ENCODE measurements at places on chromosomes 7 and 10.

DNA sequence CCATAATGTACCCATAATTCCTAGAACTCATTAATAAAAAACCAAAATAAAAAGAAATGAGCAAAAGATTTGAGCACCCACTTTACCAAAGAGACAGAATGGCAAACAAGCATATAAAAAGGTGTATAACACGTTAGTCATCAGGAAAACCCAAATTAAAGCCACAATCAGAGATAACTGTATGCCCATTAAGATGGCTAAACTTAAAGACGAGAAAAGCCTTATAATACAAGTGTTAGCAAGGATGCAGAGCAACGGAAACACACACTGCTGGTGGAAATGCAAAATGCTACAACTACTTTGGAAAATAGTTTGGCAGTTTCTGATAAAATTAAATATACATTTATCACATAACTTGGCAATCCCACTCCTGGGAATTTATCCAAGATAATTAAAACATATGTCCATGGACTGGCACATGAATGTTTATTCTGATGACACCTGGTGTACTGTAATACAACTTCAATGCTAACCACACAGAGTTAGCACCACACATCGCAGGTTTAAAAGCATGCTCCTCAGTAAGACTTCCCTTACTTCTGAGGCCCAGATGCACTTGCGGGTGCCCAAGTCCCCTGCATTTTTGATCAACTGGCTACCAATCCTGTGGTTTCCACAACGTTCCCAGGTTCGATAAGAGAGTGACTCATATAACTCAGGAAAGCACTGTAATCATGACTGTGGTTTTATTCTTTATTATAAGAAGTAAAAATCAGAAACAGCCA, 158.6 kb downstream of the SNX13 start:
- no peak for DNase-seq

DNA sequence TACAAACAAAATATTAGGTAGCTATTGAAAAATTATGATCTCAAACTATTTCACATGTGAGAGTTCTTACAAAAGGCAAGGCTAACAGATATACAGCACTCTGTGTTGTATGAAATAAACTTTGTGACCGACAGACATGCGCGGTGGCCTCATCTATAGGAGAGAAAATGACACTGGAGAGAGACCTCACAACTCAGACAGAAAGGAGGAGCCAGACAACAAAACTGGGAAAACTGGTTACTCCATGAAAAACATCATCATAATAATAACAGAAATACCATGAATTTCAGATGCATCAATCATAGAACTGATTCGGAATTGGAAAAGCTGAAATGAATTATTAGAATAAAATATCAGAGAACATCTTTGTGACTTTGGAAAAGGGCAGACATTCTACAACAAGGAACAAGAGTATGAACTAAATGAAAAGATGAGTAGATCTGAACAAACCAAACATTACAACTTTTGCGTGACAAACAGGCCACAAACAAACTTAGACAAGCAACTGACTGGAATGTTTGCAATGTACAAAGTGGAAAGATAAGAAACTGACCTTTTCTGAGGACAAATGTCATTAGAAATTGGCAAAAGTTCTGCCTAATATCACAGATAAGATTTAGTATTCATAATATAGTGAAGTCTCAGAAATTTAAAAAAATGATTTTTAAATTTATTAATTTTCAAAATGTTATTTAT, 69.3 kb downstream of the TNS3 start:
- DNase-seq = peak; percentile 17

- no peak for DNase-seq
Observed at GRCh38 chr10:97724341-97724941, 10.9 kb downstream of the MARVELD1 start.

- DNase-seq = no peak
Observed at GRCh38 chr10:23362069-23362830, 17.7 kb upstream of the C10orf67 start.

DNA sequence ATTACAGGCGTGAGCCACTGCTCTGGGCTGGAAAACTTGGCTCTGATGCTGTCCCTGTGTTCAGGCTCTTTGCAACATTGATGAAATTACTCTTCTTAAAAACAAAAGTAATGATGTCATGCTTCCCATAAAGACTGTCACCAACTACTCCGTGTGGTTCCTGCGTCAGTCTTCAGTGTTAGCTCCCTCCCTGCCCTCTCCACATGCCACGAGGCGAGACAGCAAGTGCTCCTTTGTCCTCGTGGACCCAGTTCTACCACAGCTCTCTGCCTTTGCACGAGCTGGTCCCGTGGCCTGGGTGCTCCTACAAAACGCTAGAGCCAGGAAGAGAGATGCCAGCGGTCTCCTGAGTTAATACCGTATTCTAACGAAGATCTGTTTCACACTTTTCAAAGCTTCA, 194.5 kb downstream of the SDK1 start:
- DNase-seq = no peak

- no peak for DNase-seq
Observed at GRCh38 chr7:27953361-27953760, 213.4 kb downstream of the TAX1BP1 start.

- no peak for DNase-seq
Observed at GRCh38 chr7:140016540-140016939, 46.2 kb downstream of the PARP12 start.

- no peak for DNase-seq
Observed at GRCh38 chr7:144452064-144452463, 48.6 kb upstream of the NOBOX start.

- DNase-seq = no peak
Observed at GRCh38 chr7:37815671-37816371, 32.6 kb upstream of the NME8 start.

DNA sequence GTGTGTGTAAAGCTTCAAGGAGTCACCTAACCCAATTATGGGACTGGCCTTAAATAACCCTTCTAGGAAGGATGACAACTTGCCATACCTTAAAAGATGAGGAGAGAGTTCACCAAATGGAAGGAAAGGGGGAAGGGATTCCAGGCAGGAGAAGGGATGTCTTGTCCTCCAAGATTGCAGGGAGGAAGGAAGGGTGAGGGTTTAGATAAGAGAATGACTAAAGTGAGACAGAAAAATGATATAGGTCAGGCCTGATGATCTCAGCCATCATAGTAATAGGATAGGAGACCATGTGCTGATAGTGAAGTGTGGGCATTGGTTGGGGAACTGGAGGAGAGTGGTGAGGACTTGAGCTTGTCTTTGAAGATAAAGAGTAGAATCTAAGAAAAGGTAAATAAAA, 7.7 kb upstream of the TMEM26 start:
- no peak for DNase-seq

DNA sequence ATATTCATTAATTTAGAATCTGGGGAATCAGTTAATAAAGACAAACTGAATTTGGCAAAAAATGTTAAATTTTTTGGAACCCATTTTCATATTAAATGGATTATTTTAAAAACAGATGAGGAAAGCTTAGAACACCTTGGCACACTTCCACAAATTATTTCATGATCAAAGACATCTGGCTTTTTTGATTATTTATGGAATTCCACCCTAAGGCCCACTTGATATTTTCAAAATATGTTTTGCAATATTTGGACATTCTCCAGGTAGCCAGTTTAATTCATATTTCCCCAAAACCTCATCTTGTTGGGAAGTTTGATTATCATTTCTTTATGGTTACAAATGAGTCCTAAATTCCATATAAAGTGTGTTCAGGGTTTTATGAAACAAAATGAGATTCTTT, 129.9 kb downstream of the DOCK4 start:
- no peak for DNase-seq

- DNase-seq = no peak
Observed at GRCh38 chr7:45420843-45421495, 153.2 kb upstream of the ADCY1 start.

GRCh38 chr10:80077869-80078447, 507 bp upstream of the TMEM254 start:
- no peak for DNase-seq

- DNase-seq = peak; percentile 23
Observed at GRCh38 chr7:96952974-96953391, 52.4 kb upstream of the DLX6 start.

DNA sequence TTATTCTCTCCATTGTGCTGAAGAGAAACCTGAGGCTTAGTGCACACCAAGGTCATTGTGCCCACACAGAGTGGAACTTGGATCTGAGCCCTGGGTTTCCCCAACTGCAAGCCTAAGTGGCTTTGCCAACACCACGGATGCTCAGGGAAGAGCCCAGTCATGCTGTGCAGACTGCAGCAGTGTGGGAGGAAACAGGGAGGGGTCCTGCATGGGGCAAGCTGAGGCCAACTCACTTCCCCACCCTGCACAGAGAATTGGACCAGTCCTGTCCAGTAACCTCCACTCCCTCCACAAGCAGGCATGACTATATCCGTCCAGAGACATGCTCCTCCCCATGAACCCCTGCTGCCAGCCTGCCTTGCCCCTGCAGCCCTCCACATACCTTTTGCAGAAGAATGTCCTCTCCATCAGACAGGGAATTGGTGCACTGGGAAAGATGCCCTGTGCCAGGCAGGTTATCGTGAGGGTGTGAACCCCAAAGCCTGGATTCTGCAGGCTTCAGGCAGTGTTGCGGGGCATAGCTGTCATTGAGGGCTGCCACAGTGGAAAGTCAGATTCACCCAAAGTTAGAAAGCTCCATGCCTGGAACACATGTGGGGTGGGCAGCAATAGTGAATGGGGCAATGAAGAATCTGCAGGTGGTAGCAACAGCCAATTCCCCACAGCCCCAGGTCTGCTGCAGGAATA, 44.9 kb downstream of the DRGX start:
- no peak for DNase-seq

- no peak for DNase-seq
Observed at GRCh38 chr7:108818742-108819141, 249.1 kb downstream of the DNAJB9 start.

- DNase-seq = no peak
Observed at GRCh38 chr7:83301416-83301815, 138.7 kb upstream of the PCLO start.

DNA sequence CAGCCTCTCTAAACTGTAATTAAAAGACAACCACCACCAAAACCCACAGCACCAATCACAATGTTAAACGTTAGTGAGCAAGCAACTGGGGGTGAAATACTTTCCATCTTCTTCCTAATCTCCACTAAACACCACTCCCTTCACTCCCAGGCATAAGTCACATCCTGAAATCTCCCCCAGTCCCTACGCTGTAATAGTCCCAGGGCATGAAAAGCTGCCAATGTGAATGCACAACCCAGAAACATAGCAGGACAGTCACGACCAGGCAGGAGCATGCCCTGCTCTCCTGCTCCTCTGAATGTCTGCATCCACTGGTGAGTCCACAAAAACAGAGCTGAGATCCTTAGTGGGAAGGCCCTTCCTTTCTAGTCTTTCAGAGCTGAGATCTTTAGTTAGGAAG, 288.9 kb downstream of the PARD3 start:
- no peak for DNase-seq

DNA sequence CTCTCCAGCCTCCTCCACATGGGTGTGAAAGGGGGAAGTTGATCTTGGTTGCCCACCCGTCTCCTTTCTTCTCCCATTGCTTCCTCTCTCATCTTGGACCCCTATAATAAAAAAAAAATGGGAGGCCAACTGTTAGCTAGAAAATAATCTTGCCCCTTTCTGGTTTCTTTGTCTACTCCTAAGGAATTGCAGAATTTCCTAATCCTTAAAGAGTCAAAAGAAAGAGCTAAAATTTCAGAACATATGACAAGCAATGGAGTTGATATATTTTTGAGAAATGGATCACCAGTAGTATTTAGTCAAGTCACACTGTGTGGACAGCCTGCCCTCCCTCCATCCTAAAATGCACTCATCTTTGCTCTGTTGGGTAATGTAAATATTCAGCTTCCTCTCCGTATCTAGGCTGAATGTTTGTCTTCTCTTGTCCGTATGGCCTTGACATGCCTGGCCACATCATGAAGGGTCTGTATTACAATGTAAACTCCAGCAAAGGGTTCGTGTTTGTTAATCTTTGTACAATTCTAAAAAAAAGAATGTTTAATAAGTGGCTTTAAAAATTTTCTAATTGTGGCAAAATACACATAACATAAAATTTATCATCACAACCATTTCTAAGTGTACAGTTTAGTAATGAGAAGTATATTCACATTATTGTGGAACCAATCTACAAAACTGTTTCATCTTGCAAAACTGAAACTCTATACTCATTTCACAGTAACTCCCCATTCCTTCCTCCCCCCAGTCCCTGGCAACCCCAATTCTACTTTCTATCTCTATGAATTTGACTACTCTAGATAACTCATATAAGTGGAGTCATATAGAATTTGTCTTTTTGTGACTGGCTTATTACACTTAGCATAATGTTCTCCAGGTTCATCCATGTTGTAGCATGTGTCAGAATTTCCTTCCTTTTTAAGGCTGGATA, 71.5 kb downstream of the ZNF92 start:
- DNase-seq = no peak

- DNase-seq = no peak
Observed at GRCh38 chr10:50251394-50251793, at the start of gene ASAH2. ASAH2 (minus strand) TSS chr10:50251516; CDS start chr10:50248610, 2,906 bp downstream.

GRCh38 chr10:127349737-127350136, 153.3 kb upstream of the INSYN2A start:
- no peak for DNase-seq

DNA sequence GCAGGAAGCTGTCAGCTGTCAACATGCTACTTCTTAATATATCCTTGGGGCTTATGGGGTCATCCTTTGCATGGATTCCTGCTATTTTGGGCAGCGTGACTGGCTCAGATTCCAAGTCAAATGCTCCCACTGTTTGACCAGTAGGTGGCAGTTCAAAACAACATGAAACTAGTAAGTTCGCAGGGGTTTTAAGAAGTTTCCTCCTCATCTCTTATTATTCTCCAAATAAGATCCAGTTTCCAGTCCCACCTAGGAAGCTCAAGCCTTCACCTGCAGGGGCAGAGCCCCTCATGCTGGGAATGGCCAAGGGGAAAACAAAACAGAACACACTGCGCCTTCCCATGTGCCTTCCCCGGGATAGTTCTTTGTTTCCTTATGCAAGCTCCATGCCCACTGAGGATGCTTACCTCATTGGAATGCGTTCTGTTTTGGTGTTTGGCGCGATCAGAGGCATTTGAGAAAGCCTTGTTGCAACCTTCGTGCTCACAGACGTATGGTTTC, 259.8 kb downstream of the GLI3 start:
- DNase-seq = peak; percentile 59

DNA sequence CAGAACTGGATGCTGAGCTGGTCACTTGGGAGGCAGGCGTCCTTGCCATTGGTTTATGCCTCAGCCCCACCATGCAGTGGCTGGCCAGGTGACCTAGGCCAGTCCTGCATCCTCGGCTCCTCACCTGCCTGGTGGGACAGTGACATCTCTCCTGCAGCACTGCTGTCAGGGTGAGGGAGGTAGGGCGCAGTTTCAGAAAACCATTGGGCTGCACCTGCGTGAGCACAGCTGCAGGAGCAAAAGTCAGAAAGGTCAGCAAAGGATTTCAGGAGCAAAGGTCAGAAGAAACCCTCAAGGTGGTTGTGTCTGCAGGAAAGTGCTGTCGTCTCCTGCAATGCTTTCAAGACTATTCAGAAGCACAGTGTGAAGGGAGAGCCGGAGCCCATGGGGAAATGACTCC, 48.1 kb downstream of the EGFR start:
- no peak for DNase-seq

DNA sequence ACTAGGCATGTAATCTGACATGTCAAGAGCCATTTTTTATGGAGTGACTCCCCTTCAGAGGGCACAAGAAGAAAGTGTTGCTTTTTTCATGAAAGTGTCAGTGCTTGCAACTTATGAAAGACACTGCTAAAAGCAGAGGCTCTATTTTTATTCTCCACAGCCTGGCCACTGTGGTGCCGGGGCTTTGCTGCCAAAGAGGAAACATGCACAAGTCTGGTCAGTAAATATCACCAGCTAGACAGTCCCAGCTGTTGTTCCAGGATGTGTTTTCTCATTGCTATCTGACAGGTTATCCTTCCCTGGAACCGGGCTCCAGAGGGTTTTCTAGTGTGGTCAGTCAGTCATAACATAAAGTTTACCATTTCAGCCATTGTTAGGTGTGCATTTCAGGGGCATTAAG, 180.7 kb upstream of the PITRM1 start:
- DNase-seq = no peak

Measured in RWPE1 (cell line).